ENCODE measurements at places on chromosomes 6 and 20. TPM values are rescaled to one million over a fixed set of nuclear protein-coding genes. Genes with fewer than 3 reads are reported as not detected.

The XKR7 gene
- polyA plus RNA-seq = not detected

The LINC00237 gene
- polyA plus RNA-seq = not detected

The UNC5CL gene
- polyA plus RNA-seq = 0.45 TPM

The ITPA gene
- polyA plus RNA-seq = 76.3 TPM

The KIF6 gene
- polyA plus RNA-seq = not detected

The TCP11 gene
- not detected for polyA plus RNA-seq

The CD24 gene
- not detected for polyA plus RNA-seq

The CFAP206 gene
- polyA plus RNA-seq = not detected

The EMILIN3 gene
- not detected for polyA plus RNA-seq

The SLC32A1 gene
- not detected for polyA plus RNA-seq

The PRDM13 gene
- polyA plus RNA-seq = not detected

The ZC3H12D gene
- not detected for polyA plus RNA-seq

The PBOV1 gene
- not detected for polyA plus RNA-seq

The NAPB gene
- 11.2 TPM for polyA plus RNA-seq

The NOX3 gene
- not detected for polyA plus RNA-seq

Data from immature natural killer cell (primary cell).